ENCODE measurements at places on chromosomes 5 and 9. TPM values are rescaled to one million over a fixed set of nuclear protein-coding genes. Genes with fewer than 3 reads are reported as not detected.
A peak's percentile ranks its signal among the peaks of the same experiment; 100 is the strongest.

GRCh38 chr9:94286116-94286515 is 27.0 kb downstream of the ZNF169 start:
- no peak for DNase-seq

GRCh38 chr5:171310819-171311321 is 1.8 kb downstream of the TLX3 start:
- no peak for DNase-seq

The INSL4 gene
- polyA plus RNA-seq, result 0.03 TPM

- DNase-seq, result no peak
These were observed 170.7 kb downstream of the CFAP90 start for GRCh38 chr5:7680260-7680659.

DNA sequence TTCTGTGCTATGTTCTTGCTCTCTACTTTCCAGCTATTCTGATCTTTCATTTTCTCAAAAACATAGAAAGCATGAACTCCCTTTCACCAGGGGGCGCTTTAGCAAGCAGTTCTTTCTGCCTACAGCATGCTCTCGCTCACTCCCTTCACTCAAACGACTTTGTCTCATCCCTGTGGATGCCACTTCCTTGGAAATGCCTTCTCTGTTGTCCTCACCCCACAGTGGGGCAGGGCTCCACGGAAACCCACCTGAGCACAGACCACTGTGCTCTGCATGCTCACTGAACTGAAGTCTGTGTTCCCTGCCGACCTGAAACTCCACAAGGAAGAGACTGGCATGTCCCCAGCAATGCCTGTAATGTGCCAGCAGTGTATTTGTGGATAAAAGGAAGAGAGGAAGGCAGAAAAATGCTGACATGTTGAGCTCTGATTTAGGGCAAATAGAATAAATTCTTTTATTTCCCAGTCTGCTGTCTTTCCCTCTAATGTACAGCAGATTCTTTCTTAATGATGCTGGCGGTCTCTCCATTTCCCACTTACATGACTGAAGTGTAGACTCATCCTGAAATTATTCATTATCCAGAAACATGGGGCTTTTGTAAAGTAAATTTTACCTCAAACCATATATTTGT is 4.9 kb upstream of the ROR2 start:
- DNase-seq, result peak; percentile 91

- DNase-seq, result no peak
These were observed 28.7 kb upstream of the PDE4D start for GRCh38 chr5:59922220-59922619.

DNA sequence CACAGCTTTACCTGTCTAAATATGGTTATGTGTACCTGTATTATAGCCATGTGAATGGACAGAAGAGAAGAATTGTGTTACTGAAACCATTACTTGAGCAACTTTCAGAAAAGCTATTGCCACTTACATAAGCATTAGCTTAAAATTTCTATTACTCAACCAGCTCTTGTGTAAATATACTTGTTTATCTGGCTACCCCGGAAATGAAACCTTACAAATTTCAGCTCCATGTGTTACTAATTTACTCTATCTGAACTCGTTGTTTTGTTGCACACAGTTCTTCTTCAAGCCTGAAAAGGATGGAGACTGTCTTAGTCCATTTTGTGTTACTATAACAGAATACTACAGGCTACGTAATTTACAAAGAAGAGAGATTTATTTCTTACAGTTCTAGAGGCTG is 22.5 kb upstream of the ADAMTSL1 start:
- peak; percentile 26 for DNase-seq

DNA sequence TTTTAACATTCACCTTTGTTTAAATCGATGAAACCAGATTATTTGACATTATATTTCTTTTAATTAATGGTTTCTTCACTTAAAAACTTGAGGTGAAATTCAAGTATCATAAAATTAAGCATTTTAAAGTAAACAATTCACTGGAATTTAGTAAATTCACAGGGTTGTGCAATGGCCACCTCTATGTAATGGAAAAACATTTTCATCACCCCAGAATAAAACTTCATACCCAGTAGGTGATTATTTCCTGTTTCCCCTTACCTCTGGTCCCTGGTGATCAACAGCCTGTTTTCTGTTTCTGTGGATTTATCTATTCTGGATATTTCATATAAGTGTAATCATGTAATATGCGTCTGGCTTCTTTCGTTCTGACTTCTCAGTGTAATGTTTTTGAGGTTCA is 27.2 kb downstream of the HSPA4 start:
- no peak for DNase-seq
